GM18507 (cell line): ENCODE measurements at places on chromosomes 7 and 10.

DNA sequence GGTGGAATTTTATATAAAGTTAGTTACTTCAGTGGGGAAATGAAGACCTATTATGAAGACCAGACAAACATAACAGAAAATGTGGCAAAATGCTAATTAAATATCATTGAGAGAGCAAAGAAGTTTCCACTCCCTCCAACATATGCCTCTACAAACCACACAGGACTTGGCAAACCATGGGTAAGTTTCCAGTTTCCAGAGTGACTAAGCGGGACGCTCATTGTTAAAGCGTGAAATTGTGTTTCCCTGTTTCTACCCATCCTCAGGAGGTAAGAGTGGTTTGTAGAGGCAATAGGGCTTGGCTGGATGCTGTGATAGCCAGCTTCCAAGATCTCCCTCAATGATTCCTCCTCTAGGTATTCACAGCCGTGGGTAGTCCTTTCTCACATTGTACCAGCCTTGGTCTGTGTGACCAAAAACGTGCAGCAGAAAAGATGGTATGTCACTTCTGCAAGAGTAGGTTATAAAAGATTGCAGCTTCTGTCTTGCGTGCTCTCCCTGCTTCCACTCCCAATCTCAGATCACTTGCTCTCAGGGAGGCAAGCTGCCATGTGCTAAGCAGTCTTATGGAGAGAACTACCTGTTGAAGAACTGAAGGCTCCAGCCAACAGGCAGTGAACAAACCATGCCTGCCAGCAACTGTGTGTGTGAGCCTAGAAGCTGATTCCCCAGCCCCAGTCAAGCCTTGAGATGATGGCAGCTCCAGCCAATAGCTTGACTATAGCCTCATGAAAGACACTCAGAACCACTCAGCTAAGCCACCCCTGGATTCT lies 35.7 kb downstream of the CBX3 start:
- DNase-seq = no peak

DNA sequence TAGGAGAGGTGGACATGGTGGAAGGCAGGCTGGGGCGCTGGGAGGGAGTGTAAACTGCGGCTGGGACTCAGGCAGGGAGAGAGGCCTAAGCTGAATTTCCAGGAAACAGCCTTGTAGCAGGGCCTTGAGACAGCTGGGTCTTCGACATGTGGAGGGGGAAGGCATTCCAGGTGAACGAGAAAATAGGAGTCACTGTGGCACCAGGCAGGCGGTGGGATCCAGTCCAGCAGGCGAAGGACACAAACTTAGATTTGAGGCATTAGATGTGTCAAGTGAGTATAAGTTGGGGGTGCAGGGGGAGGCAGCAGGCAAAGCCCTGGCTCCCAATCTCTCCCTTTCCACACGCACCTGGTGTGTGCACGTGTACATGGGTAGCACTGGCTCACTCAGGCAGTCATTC lies 105.3 kb downstream of the PTPN20 start:
- no peak for DNase-seq

DNA sequence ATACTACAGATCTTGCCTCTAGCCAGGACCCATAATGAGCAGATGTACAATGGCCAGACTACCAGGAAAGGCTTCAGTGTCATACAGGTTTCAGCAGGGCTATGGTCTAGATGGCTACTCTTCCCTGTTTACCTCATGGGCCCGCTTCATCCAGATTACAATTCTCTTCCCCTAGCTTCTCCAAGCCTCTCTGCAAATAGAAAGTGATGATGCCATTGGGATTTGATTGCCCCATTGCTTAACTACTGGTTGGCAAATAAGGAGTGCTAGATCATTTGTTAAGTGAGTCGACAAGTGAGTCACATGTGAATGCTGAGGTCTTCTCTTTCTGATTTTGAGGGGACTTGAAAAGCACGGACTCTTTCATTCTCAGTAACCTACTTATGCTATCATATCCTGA lies 361.5 kb upstream of the LRRTM3 start:
- DNase-seq = no peak

DNA sequence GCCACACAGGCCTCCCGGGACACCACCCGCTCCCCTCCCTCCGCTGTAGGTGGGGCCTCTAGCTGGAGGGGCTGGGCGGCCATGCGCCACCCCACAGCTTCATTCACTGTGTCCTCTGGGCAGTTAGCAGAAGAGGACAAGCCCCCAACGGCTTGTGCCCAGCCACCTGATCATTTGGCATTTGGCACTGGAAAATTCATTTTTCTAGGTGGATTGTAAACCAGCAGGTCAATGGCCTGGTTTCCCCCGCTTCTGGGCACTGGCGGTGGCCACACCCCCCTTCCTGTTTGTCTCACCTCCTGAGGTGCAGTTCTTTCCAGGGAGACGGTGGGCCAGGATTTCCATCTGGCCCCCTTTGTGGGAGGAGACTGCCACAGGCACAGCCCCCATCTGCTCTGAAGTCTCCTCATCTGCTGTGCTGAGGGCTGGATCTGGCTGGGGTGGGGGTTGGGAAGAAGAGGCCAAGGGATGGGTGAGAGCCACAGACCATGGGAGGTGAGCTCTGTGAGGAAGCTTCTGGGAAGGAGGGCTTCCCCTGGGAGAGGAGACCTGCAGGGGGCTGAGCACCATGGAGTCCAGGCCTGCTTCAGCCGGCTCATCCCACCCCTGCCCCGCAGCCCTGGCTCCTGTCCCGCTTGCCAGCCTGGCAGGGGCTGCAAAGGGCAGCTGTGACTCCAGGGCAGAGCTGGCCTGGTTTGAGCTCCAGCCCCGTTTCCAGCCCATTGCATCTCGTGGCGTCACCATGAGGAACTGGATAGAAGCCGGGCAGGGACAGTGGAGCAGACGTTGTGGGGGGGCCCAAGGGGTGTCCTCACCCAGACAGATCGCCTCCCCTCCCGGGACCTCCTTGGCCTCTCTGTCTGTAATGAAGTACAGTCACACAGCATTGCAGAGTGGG lies 40.1 kb upstream of the SLC29A3 start:
- DNase-seq = no peak

DNA sequence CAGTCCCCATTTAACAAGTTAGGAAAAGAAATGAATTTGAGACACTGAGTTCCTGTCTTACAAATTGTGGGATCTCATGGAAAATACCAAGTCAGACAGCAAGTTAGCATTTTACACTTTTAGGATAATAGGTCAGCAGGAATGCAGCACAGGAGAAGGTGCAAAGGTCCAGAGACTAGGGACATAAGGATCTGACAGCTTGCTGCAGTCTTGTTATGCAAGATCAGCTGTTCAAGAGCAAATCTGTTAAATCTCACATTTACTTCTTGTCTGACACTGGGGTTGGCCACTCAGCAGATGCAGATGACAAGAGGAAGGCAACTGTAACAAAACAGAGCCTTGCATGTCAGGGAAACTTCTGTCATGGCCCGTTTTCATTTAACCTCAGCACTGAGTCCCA lies 239.6 kb downstream of the PHF14 start:
- no peak for DNase-seq

GRCh38 chr7:104482362-104483037 lies 154.1 kb downstream of the LHFPL3 start:
- DNase-seq = no peak

GRCh38 chr7:150719436-150719835 lies 3.0 kb downstream of the GIMAP1 start:
- no peak for DNase-seq

DNA sequence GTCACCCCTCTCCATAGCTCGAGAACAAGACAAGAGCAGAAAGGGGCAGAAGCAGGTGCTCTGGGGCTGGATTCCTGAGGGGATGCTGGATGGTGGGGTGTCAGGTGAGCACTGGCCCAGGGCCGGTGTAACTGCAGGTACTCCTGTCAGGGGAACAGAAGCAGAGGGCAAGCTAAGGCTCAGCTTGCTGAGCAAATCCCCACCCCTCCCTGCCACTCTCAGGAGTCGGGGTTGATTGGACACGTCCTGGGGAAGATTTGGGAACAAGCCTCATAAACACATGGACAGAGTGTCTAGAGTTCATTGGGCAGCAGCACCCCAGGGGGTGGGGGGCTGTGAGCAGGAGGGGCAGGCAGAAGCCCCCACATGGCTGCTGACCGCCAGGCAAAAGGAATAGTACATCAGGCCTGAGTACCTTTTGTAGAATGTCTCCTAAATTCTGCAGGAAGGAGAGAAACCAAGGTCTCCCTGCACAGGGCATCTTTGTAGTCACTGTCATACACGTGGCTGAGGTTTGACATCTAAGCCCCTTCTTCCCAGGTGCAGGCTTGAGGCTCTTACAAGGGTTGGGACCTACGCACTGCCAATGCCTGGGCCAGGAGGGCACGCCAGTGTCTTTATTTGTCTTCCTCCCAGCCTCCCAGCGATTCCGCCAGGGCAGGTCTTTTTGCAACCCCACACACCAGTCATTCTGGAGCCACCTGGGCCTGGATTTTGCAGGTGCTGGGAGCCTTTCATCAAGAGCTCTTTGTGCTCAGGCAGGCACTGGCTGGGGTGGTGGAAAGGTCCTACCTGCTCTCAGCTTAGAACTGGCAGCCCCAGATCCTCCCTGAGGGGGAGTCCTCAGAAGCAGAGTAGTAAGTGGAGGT lies 2.8 kb downstream of the CALML3 start:
- DNase-seq = no peak

- DNase-seq = no peak
Measured at GRCh38 chr10:100485366-100485765, 22.6 kb downstream of the WNT8B start.

DNA sequence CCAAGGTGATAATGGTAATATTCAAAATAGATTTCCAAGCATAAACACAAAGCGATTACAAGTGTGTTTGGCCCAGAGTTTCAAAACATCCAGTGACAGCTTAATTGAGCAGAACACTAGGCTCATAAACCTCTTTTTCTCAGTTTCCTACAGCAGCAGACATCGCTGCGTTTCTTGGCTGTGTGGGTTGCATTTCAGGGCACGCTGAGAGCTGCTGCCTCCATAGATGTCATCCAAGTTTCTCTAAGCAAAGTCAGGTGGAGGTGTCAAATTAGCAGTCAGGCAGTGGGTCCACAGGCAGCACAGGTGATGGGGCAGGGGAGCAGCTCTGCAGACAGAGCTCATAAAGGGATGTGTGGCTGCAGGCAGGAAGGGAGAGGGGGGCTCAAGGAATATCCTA lies 50.5 kb upstream of the COL13A1 start:
- no peak for DNase-seq

DNA sequence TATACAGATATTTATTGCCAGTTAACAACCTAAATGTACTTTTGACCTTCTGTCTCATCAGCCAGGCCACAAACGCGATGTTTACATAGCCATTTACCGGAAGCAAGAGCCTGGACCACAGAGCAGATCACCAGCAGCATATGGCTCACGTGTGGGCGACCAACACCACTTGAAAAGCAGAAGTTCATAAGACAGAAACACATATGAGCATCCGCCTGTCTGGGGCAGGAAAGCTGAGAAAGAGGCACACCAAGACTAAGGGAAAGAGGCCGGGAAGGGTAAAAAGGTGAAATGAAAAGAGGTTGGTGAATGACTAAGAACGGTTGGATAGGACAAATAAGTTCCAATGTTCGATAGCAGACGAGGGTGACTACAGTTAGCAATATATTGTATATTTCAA lies 1.3 kb downstream of the ABCB1 start:
- DNase-seq = peak; percentile 38

GRCh38 chr10:114893251-114893650 lies 44.7 kb upstream of the TRUB1 start:
- no peak for DNase-seq

DNA sequence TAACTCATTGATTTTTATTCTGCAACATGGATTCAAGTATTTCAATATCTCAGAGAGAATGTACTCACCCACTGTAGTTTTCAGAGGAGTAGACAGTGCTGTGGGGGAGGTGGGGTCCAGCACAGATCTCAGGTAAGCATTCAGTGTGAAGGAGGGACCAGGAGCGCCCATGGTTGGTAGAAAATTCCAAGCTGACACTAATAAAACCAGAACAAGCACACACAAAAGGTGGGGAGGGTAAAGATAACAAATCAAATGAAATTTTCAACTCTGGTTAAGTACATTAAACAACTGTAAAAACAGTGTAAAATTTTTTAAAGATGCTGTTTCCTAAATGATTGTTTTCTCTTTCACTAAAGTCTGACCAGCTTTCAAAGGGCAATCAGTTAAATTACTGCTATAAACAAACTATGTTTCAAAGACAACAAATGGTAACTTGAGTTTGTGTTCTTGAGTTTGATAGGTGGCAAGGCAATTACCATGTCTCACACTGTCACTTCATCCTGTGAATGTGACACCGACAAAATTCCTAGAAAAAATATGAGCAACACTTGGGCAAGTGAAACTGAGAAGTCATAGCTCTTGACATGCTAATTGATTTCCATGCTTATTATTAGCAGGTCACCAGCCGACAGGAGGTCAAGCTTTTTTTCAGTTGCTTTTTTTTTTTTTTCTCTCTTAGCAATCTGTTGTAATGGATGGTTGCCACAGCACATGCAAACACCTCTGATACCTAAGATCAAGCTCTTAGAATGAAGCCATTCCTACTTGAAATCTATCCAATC lies 205.8 kb upstream of the SLC26A5 start:
- DNase-seq = no peak

DNA sequence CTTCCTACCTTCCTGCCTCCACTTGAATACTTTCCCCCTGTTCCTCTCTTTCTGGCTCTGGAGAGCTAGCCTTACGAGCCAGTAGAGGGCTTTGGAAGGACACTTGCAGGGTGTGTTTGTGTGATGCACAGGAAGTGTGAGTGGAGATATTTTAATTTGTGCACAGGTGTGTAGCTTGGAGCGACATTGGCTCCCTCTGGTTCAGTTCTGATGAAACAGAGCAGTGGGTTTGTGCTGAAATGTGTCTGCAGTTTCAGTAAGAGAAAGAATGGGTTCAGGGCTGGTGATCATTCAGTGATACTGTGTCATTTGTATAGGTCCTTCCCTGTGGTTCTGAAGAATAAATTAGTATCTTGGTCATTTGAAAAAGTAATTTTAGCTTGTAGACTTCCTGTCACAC lies 86.9 kb downstream of the SND1 start:
- no peak for DNase-seq

GRCh38 chr10:97685395-97685958 lies 1.6 kb downstream of the AVPI1 start:
- DNase-seq = no peak
